Type B pancreatic cell (in vitro differentiated cells): ENCODE measurements at places on chromosomes 5 and 9. TPM values are rescaled to one million over a fixed set of nuclear protein-coding genes. Genes with fewer than 3 reads are reported as not detected.

GRCh38 chr9:128072144-128073021 lies 4.4 kb downstream of the SLC25A25 start:
- peaks cover 33% of the 10 kb centered on the region for H3K4me1 ChIP-seq
- H3K27ac ChIP-seq = peak overlapping the region; percentile 87
- peaks cover 8% of the 10 kb centered on the region for H3K36me3 ChIP-seq
- H3K27me3 ChIP-seq = no peaks in the 10 kb centered on the region
- DNase-seq = no peak

- H3K27ac ChIP-seq = no peak overlapping the region
- no peak overlapping the region for H3K4me3 ChIP-seq
- H3K36me3 ChIP-seq = no peaks in the 10 kb centered on the region
- DNase-seq = no peak
- peaks cover 10% of the 10 kb centered on the region for H3K4me1 ChIP-seq
- peaks cover 3% of the 10 kb centered on the region for H3K27me3 ChIP-seq
These were observed 12.2 kb upstream of the SLC2A6 start for GRCh38 chr9:133490865-133491655.

Gene CDO1
- total RNA-seq = 4.4 and 27.9 TPM in 2 replicates

- no peak overlapping the region for H3K27ac ChIP-seq
- H3K4me3 ChIP-seq = no peak overlapping the region
- no peaks in the 10 kb centered on the region for H3K36me3 ChIP-seq
- no peaks in the 10 kb centered on the region for H3K27me3 ChIP-seq
- H3K4me1 ChIP-seq = peaks cover 5% of the 10 kb centered on the region
These were observed 259.1 kb downstream of the SYK start for GRCh38 chr9:91060520-91061343.

DNA sequence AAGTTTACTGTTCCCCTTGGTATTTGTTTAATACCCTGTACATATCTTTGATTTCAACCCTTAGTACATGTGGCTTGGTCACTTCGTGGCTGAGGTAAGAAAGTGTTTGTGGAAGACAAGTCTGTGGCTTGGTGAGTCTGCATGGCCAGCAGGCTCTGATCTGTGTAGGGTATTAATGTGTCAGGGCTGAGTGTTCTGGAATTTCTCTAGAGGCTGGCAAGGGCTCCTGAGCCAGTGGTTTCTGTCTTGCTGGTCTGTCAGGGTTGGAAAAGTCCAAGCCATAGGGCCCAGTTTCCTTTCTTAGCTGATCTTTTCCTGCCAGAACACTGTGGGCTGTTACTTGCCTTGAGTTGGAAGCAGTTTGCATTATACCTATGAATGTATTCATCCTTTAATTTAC lies 48.0 kb upstream of the FBXL7 start:
- no peak overlapping the region for H3K4me3 ChIP-seq
- H3K36me3 ChIP-seq = no peaks in the 10 kb centered on the region
- H3K4me1 ChIP-seq = no peaks in the 10 kb centered on the region
- DNase-seq = no peak
- H3K27ac ChIP-seq = no peak overlapping the region

DNA sequence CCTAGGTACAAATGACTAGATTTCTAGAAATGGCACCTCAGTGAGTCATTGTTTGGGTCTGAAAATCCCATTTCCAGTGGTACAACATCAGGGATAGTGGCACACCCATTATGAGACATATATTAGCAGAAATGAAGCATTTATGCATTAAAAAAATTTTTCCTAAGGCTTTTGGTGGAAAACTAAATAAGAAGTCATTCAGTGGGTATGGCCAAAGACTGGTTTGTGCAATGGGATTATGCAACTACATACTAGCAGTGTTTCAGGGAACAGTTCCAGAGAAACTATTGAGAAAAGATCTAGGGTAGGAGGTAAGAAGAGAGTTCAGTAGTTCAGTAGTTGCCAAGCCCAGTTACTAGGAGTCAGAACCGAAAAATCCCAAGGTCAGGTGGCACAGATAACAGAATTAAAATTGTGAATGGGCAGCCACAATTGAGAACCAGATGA lies 106.5 kb upstream of the HAPLN1 start:
- no peak overlapping the region for H3K27ac ChIP-seq
- DNase-seq = no peak
- no peaks in the 10 kb centered on the region for H3K36me3 ChIP-seq
- no peaks in the 10 kb centered on the region for H3K4me1 ChIP-seq

DNA sequence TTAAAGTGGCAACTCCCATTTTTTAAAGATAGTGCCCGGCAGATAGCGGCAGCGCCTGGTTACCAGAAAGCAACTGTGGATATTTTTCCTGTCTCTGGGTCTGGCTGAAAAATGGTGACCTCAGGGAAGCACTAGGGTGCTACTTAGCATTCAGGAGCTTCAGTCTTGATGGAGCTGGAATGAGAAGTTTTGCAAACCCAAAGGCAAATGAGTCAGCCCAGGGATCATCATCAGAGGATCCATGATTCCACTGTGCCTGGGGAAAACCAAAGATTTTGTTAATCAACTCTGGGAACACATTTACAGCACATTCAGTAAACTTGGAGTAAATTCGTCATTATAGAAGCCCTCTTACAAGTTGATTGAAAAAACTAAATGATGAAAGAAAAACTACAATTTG lies 26.7 kb downstream of the F2R start:
- H3K4me3 ChIP-seq = no peak overlapping the region
- peaks cover 5% of the 10 kb centered on the region for H3K4me1 ChIP-seq
- no peak for DNase-seq
- H3K36me3 ChIP-seq = no peaks in the 10 kb centered on the region
- H3K27me3 ChIP-seq = no peaks in the 10 kb centered on the region
